ENCODE measurements at places on chromosomes 4 and X.
A peak's percentile ranks its signal among the peaks of the same experiment; 100 is the strongest.

DNA sequence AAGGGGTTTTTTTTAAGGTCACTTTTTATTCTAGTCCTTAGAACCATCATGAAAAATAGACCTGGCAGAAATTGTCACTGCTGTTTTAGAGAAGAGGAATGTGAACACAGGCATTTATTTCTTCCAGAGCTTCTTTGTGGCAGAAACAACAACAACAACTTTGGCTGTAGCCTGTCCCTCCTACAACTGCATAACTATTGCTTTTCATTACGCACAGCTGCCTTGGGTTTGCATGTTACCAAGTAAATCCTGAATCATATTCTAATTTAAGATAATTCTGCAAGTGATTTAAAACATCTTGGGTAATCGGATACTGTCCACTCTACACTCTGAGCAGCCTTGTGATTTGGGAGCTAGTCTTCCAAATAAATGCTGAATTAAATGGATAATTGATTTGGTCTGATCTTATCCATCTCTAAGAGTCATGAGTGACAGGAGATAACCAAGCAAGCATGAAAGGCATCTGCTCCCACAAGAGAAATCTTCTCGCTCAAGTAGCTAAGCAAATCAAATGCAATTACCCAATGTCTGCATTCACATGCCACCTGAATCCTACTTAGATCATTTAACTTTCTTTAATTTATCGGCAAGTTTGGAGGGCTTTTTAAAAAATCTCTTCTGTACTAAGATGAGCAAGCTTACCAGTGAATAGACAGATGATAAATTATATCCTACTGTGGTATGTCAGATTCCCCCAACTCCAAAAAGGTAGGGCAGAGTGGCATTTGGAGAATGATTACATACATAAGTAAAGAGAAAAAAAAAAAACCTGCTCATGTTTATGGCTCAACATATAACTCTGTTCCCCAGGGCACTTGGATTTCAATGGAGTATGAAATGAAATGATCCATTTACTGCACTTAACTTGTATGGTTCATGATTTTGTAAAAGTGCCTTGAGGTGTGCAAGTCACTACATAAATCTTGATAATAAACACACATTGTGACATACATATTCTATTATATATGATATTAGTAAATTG lies 73.6 kb downstream of the EGF start:
- no peak for DNase-seq

DNA sequence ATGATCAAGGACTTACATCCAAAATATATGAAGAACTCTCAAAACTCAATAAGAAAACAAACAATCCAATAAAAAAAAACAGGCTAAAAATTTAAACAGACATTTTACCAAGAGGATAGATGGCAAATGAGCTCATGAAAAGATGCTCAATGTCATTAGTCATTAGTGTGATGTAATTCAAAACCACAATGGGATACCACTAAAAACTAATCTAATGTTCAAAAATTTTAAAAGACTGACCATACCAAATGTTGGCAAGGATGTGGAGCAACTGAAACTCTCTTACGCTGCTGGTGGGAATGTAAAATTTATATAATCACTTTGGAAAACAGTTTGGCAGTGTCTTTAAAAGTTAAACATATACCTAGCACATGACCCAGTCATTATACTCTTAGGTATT lies 43.7 kb downstream of the RPS6KA6 start:
- DNase-seq: no peak

GRCh38 chr4:98481167-98481566 lies 177.2 kb downstream of the TSPAN5 start:
- DNase-seq: no peak

- DNase-seq: no peak
Observed at GRCh38 chrX:109859651-109860050, 126.6 kb upstream of the ACSL4 start.

DNA sequence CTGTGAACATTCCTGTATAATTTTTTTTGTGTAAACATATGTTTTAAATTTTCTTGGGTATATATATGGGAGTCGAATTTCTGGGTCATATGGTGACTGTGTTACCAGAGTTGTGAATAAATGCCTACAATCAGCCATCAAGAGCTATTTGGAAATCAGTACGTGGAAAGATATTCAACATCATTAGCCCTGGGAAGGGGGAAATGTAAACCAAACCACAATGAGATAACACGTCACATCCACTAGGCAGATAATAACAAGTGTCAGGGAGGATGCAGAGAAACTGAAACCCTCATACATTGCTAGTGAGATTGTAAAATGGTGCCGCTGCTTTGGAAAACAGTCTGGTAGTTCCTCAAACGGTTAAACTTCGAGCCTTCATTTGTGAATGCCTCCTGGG lies 43.9 kb downstream of the LUZP4 start:
- DNase-seq: no peak

- no peak for DNase-seq
Observed at GRCh38 chrX:71292669-71293365, 8.7 kb upstream of the ITGB1BP2 start.

DNA sequence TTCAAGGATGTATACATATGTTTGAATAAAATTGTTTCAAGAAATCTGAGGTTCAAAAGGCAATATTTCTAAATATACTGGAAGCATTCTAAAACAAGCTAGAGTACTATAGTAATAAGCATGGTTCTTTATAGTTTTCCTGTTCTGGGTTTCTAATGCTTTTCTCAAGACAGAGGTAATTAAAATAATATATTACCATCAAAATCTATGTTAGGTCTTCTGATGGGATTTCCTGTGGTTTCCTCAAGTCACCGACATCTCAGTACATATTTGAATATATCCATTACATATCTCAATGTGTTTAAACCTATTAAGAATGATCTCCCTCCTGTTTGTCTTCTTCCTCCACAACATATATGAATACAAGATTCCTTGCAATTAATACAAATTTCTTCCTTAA lies 25.6 kb downstream of the ARSJ start:
- DNase-seq: no peak

DNA sequence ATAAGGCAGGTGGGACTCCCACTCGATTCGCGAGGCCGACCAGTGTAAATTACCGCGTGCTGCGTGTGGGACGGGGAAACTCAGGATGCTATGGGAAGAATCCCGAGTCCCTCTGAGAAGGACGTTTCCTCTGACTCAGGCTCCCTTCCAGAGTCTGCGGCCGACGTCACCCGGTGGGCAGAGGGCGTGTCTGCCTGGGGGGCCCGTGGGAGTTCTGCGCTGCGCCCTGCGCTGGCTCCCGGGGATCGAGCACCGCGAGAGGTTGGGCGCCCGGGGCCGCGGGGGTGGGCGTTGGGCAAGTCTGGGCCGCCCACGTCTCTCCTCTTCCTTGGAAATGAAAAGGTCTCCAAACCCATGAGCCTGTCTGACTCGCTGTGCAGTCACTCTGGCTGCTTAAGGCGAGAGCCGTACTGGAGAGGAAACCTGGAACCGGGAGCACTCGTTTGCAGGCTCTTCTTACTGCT lies 568 bp downstream of the NIPAL1 start:
- no peak for DNase-seq

- DNase-seq: peak; percentile 83
Observed at GRCh38 chr4:6633091-6633906, 7.2 kb upstream of the MRFAP1 start.

DNA sequence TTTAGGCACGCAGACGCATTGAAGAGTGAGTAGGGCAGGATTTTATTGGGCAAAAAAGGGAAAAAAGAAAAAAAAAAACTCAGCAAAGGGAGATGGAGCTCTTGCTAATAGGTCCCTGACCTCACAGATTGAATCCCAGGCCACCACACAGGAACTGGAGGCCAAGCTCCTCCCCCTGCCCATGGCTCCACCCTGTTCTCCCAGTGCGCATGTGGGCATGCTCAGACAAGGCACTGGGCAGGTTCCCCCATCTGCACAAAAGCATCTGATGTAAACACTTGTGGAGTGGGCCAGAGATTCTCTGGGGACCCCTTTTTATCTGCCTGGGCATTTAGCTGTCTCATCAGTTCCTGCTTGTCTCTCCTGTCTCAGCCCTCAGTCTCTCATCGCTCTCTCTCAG lies 9.5 kb downstream of the FRMD7 start:
- no peak for DNase-seq

- no peak for DNase-seq
Observed at GRCh38 chrX:141278306-141278705, 36.0 kb upstream of the SPANXC start.

Measured in GF-D8 (cell line).